Renal cortex interstitium (tissue), 15 donors: ENCODE measurements at places on chromosomes 3 and 15.

DNA sequence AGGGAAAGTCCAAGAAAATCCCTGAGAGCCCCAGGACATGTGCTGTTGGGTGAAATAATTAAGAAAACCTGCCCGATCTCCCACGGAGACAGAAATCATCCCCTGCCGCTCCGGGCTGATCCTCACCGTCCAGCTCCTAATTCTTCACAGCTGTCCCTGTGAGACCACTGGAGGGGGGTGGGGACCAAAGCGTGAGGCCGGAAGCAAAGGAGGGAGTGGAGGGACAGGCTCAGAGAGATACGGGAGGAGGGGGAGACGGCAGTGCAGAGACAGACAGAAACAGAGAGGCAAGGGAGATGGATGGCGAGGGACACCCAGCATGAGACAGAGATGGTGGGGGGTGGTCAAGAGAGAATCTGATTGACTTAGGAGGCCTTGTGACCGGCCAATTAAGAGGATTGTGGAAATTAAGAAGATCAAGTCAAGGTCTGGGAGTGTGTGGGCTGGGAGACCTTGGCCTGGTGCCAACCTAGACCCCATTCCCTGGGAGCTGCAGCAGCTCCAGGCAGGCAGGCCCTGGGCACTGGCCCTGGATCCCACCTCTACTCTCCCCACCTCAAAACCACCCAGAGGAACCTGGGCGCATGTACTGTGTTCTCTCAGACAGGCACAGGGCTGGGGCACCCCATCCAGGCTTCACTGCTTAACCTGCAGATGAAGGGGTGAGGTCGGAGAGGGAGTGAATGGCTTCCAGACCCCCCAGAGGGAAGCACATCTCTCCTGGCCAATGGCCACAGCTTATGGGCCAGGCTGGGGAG lies 113.2 kb upstream of the ALDH1A3 start:
- DNase-seq, result no peak

DNA sequence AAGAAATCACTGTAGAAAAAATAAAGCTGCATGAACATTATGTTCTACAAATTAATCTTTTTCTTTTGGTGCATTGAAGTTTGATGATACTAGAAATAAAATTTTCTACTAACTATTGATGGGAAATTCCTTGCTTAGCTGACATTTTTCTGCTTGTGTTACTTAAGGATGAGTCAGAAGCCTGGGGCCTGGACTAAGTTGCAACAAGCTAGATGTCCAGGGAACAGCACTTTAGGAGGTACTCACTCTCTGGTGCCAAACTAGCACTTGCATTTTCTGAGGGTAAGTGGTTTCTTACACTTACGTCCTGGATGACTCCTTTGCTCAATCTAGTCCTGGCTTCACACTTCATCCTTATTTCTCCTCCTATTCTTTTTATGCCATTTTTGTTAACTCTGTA lies 945.1 kb downstream of the IGSF11 start:
- no peak for DNase-seq

- DNase-seq, result no peak
Measured at GRCh38 chr3:172235698-172236097, 196.3 kb downstream of the FNDC3B start.

DNA sequence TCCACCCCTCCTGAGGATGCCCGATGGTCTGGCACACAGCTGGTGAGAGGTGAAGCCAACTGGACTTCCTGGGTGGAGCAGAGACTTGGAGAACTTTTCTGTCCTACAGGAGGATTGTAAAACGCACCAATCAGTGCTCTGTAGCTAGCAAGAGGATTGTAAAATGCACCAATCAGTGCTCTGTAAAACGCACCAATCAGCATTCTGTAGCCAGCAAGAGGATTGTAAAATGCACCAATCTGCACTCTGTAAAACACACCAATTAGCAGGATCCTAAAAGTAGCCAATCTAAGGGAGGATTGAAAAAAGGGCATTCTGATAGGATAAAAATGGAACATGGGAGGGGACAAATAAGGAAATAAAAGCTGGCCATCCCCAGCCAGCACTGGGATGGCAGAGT lies 150.2 kb downstream of the CHSY1 start:
- DNase-seq, result no peak

GRCh38 chr3:177603148-177603603 lies 405.9 kb upstream of the TBL1XR1 start:
- DNase-seq, result no peak
